CD4-positive, alpha-beta T cell treated with Interleukin-4 for 1 hour (primary cell): ENCODE measurements at places on chromosomes 12 and 14.

- no peak for DNase-seq
Observed at GRCh38 chr14:70652871-70653270, 11.2 kb downstream of the TTC9 start.

DNA sequence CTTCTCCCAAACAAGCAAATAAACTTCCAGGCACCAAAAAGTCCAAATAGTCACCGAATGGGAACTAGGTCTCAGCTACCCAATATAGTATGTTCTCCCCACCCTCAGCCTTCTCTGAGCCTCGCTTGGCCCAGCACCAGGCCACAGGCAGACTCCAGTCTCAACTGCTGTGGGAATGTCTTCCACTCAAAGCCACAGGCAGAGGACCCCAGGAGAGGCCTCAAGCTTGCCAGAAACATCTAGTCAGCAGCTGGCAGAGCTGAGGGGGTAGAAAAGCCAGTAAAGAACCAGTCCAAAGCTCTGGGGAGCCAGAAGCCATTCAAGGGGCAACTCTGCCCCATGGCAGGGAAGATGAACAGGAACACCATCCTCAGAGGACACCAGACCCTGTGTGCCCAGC lies 41.8 kb downstream of the FMNL3 start:
- DNase-seq = no peak

DNA sequence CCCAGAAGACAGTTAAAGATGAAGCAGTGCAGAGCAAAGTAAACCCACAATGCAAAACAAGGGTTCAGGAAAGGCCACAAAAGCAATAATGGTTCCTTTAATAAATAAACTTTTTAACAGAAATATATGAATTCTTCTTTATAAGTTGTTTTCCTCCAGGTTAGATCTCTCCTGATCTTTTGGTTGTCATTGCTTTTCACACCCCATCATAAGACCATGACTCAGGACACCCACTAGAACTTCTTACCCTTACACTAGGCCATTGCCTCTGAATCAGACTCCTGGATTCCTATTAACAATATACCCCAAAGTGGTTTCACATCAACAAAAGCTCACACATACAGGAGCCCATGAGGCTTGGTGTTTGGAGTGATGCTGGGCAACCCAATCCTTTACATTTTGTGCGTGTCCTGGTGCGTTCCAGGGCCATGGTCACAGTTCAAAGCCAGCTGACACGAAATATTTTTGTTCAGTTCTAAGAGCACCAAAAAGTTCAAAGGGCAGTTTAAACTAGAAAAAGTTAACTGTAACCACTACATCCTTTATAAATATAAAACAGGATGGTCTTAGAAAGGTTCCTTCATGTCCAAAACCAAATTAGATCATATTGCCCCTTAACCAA lies 187.0 kb downstream of the EPS8 start:
- DNase-seq = no peak

DNA sequence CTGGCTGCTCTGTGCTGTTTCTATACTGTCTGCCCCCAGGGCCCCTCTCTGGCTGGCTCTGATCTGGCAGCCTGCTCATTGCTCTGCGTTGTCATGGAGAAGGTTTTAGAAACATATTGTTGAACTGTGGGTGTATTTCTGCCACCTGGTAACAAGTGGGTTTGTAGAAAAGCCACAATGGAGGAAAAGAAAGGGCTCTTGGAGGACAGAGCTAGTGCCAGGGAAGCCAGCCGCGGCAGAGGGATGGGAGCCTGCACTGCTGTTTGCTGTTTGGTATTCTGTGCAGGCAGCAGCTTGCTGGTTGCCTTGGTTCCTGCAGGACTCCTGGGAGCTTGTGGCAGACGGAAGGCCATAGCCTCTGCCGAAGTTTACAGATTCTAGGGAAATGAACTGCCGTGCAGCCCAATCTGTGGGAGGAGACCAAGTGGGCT lies 15.1 kb downstream of the CCDC177 start:
- no peak for DNase-seq

DNA sequence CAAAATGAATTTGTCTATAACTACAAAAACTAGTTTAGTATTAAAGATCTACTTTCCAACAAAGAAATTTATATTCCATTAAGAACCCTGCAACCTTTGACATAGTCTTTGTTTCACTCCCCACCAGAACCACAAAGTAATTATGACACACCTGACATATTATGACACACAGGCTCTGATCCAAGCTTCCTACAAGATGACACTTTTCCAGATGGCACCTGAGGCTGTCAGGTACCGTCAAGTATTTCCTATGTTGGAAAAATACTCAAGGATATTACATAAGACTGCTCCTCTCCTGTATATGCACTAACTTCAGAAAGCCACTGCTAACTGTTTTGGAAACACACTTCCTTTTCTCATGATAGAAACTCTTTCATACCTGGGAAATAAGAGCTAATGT lies 38.9 kb downstream of the STXBP6 start:
- DNase-seq = no peak

- DNase-seq = no peak
Observed at GRCh38 chr14:58907803-58908202, 270.0 kb downstream of the DACT1 start.

- no peak for DNase-seq
Observed at GRCh38 chr14:72904218-72904617, 10.3 kb upstream of the DPF3 start.

DNA sequence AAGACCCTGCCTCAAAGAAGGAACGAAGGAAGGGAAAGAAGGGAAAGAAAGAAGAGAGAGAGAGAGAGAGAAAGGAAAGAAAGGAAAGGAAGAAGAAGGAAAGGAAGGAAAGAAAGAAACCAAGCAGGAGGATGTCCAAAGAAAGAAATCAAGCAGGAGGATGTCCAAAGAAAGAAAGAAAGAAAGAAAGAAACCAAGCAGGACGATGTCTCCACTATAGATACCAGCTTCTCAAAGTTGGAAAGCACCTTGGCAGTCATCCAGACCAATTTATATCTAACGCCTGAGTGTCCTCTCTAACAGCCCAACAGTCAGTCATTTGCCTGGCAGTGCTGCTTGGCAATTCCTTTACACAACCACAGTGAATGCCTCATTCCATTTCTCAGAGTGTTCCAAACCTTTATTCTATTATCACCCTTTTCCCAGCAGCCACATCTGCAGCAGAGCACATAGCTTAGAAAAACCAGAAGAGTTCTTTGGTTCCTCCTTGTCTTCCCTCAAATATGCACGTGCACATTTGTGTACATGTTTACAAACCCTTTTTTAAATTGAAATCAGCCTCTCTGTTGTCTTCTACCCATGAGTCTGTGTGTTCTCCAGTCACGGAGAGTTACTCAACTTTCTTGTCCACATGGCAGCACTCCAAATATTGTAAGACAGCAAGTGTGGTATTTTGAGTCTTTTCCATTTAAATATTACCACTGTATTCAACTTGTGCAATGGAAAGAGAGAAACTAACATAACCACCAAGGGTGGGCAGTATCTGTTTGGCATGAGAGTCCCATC lies 138.4 kb downstream of the STXBP6 start:
- DNase-seq = no peak

GRCh38 chr14:61466905-61467280 lies 145.5 kb downstream of the PRKCH start:
- no peak for DNase-seq

GRCh38 chr12:19373586-19373985 lies 65.7 kb upstream of the AEBP2 start:
- no peak for DNase-seq

GRCh38 chr12:71792599-71792998 lies 37.9 kb downstream of the RAB21 start:
- DNase-seq = no peak

- no peak for DNase-seq
Observed at GRCh38 chr12:120933786-120934185, 29.6 kb upstream of the SPPL3 start.
